ENCODE measurements at places on chromosomes 13 and 19.
A peak's percentile ranks its signal among the peaks of the same experiment; 100 is the strongest.

GRCh38 chr19:48397263-48398101 is 4.0 kb downstream of the GRIN2D start:
- no peak for DNase-seq

DNA sequence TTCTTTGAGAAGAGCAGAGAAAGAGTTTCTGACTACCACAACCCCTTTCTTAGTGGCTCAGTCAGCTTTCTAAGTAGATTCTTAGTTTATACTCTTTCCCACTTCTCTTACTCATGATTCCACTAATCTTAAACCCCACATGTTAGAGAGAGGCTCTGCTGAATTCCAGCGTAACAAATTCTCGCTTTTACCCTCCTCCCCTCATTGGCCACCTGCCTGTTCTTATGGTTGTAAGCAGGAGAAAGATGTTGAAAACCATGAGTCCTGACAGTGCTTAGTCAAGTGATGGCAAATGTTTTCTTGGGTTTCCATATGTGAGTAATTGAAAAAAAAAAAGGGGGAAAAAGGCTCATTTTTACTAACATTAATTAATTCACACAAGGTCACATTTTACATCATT is 125.9 kb downstream of the ZDHHC20 start:
- DNase-seq = no peak

GRCh38 chr13:40341096-40341471 is 325.4 kb downstream of the FOXO1 start:
- DNase-seq = no peak

DNA sequence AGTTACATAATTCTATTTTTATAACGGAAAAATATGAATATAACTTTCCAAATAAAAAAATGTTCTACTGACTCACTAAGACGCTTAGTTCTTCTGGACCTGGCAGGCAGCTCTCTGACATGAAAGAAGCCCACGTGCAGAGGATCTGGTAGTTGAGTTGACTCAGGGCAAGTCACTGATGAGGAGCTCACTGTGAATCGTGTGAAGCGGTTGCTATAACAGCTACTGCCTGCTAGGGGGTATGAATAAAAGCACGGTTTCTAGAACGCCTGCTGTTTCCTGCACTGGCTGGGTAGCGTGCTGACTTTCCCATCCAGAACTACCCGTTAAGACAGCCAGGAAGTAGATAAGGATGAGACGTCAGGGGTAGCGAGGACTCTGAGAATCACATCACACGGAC is 54.7 kb upstream of the WASF3 start:
- no peak for DNase-seq

- DNase-seq = no peak
Observed at GRCh38 chr13:102440259-102440936, 38.5 kb upstream of the FGF14 start.

- DNase-seq = peak; percentile 90
Observed at GRCh38 chr19:12965017-12965811, 4.2 kb upstream of the DAND5 start.

GRCh38 chr19:50258918-50259372 is 55.5 kb downstream of the MYH14 start:
- DNase-seq = no peak

GRCh38 chr13:48615049-48615448 is 38.7 kb upstream of the CYSLTR2 start:
- no peak for DNase-seq

GRCh38 chr13:97892717-97893116 is 60.8 kb upstream of the IPO5 start:
- no peak for DNase-seq

DNA sequence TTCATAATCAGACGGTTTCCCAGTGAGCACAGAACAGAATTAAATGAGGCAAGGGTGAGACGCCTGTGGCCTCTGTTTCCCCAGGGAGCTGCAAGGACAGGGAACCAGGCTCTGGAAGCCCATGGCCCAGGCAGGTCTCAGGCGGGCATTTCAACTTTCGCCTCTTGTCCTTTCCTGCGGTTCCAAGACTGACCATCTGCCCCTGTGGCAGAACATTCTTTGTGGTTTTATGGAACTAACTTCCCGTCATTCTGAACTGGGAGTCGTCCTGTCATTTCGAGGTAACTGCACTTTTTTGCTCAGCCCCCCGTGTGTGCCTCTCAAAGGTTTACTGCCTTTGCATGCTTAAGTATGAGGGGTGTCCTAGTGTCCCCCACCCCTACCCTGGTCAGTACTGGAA is 70.9 kb downstream of the KL start:
- DNase-seq = no peak

GRCh38 chr13:49652355-49653305 is 24.3 kb downstream of the ARL11 start:
- DNase-seq = peak; percentile 29

DNA sequence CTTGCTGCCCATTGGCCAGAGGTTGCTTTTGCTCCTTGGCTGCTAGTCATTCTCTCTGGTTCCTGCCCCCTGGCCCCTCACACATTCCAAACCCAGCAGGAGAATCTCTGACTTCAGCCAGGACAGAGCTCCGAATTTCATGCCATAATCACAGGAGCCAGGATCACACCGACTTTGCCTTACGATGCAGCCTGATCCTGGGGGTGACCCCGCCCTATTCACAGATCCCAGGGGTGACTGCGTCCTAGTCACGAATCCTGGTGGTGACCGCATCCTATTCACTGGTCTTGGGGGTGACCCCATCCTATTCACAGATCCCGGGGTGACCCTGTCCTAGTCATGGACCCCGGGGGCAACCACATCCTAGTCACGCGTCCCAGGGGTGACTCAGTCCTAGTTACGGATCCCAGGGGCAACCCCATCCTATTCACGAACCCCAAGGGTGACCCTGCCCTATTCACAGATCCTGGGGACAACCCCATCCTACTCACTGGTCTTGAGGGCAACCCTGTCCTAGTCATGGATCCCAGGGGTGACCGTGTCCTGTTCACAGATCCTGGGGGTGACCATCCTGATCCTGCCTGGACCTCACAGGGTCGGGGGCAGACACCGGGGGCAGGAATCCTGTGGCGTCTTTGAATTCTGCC is 7.4 kb upstream of the TEX29 start:
- no peak for DNase-seq

GRCh38 chr13:98509271-98510155 is 67.4 kb downstream of the STK24 start:
- DNase-seq = peak; percentile 96

- no peak for DNase-seq
Observed at GRCh38 chr13:113061271-113061625, 44.3 kb upstream of the F7 start.

DNA sequence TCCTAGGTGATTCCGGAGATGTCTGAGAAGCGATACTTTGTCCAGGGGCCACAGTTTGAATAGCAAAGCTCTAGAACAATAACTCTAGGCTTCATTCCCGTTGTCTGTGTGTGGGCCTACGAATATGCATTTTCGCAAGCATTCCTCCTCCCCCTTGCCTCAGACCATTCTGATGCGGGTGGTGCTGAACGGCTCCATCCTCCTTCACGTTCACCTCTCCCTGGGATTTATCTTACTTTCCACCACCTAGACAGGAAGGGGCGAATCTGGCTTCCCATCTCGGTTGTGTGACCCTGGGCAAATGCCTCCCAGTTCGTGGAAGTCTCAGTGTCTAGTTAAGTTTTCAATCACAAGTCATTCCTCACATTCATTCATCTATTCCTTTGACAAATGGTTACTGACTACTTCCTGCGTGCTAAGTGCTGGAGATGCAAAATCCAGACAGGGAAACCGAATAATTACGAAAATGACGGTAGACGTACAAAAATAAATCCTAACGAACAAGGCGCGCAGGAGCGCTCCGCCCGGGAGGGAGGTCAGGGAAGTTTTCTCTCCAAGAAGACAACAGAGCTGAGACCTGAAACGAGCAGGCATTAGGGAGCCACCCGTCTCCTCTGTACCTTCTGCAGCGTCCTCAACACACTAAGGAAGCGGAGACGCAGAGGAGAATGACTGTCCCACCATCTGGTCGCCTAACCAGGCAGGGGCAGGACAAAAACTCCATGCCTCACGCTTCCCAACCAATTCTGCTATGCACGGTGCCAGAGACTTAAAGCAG is 1.3 kb upstream of the CNOT3 start:
- DNase-seq = no peak

DNA sequence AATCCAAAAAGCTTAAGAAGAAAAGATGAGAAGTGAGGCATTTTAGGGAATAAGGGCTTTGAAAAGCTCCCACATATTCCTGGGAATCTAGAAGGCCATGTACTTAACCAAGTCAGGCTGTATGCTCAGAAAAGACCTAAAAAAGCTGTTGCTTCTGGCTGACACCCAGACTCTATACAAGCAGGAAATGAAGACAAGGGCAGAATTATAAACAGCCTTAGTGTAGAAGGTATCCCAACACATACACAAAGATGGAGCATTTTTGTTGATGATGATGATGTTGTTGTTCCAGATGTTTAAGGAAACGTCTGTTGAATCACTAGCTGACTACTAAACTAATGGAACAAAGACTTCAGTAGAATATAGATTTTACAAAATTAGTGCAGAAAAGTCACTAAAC is 26.1 kb upstream of the N4BP2L1 start:
- no peak for DNase-seq

DNA sequence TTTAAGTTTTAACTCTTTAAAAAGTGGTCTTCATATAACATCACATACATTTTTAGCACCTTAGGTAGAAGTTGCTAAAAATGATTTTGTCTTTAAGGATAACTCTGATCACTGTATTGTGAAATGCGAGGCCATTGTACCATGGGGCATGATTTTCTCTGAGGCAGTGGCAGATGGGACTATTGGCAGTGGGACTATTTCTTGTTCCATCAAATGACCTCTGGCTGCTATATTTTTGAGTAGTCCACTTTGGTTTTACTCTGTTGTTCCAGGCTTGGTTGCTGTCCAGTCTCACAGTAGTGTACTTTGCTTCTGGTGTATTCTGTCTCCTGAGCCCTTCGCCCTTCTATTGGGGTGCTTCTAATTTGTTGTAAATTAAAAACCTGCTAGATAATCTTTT is 156.5 kb downstream of the ATP8A2 start:
- DNase-seq = no peak

GRCh38 chr13:21733475-21734263 is 62.8 kb downstream of the FGF9 start:
- no peak for DNase-seq

- DNase-seq = no peak
Observed at GRCh38 chr19:20318616-20319015, 151.6 kb downstream of the ZNF486 start.

- DNase-seq = no peak
Observed at GRCh38 chr13:70623239-70623638, 515.0 kb upstream of the KLHL1 start.

- peak; percentile 79 for DNase-seq
Observed at GRCh38 chr19:43555185-43555770, 20.0 kb downstream of the XRCC1 start.

DNA sequence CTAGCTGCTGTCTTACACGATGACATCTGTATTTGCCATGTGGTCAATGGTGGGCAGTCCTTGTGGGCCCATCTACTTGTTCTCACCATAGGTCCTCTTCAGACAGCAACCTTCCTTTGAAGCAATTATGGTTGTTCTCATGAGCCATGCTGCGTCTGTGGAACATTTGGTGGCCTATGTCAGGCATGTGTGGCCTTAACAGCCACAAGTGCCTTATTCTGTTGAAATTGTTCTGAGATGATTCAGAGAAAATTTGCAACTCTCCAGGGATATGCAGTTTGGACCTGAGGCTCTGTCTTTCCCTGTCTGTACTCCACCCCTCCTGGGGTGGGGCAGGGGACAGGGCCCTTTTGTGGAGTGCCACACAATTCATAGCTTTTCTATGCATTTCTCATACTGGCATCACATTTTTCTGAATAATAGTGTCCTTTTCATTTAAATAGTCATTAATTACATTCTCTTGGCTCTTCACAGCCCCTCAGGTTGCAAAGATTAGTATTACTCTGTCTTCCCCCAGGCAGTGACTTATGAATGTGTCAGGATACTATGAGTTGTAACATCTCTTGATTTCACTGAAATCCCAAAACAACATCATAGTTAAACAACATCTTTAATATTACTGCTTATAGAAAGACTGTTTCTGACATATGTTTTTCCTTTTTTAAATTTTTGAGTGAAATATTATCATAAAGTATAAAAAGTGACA is 102.1 kb downstream of the ITGBL1 start:
- no peak for DNase-seq

DNA sequence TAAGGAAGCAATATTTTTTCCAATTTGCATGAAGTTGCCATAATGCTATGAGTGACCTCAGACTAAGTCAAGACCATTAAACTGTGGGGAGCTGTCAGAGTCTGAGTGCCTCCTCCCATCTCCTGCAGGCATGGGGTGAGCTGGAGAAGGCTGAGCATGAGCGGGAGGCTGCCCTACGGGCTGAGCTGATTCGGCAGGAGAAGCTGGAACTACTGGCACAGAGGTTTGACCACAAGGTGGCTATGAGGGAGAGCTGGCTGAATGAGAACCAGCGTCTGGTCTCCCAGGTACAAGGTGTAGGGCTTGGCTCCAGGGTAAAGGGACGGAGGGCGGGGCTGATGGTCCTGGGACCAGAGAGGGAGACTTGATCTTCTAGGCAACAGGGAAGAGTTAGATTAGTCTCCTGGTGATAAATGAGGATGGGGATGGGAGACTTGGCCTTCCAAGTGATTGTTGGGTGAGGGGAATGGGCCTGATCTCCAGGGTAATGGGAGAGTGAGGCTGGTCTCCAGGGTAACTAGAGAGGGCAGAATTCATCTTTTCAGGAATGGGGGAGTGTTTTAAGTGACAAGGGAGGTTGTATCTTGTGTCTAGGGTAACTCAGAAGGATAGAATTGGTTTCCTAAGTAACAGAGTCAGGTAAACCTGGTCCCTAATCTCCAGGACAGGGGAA is 36.0 kb downstream of the SPTBN4 start:
- peak; percentile 43 for DNase-seq

All from hematopoietic multipotent progenitor cell treated with erythropoietin and hydrocortisone succinate and interleukin-3 and kit ligand, for 17 days (in vitro differentiated cells).